ENCODE measurements at places on chromosomes 7 and 10.

DNA sequence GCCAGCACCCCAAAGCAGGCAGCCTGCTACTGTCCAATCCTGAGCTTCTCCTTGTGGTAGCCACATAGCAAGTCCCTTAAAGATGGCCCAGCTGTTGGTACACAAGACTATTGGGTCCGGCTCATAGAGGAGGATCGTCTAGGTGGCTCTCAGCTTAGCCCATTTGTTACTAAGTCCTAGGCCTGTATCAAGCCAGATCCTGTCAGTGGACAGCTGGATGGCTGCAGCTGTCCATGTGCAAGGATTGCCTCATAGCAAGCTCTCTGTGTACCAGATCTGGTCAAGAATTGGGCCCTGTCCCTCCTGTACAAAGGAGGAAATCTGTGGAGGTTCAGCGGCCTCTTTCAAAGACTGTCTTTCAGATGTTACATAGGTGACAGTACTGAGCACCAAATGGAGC, 12.2 kb upstream of the TMEM168 start:
- DNase-seq = no peak

- no peak for DNase-seq
Observed at GRCh38 chr10:30827531-30828120, 198.1 kb upstream of the LYZL2 start.

- no peak for DNase-seq
Observed at GRCh38 chr10:62234077-62234605, 34.5 kb downstream of the RTKN2 start.

GRCh38 chr7:138036135-138036534, 34.2 kb upstream of the CREB3L2 start:
- no peak for DNase-seq

DNA sequence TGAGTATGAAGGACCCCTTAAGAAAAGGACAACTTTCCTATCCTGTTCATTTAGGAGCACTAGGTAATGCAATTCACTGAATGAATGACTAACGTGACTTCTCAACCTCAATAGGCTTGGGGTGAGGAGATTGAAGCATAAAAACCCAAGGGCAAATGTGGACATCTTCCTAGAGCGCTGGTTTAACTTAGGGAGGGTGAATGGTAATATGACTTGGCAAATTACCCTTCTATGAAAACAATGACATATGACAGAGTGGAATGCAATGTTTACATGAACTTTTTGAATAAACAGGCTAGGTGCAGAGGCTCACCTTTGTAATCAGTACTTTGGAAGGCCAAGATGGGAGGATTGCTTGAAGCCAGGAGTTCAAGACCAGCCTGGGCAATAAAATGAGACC, 83.9 kb upstream of the ANK3 start:
- no peak for DNase-seq

DNA sequence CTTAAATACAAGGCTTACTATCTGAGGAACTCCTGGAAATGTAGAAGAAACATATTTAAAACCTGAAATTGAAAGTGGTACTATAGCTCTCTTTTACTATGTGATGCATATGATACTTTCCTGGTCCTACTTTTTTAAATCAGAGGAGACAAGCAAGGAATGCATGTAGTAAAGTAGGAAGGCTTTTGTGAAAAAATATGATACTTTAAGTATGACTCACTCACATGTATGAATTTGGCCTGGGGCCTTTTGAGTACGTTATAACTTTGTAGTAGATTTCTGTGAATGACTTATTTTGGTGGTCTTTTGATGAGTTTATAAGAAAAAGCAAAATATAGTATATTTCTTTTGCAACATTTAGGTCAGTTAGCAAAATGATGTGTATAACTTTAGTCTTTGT, 53.8 kb downstream of the TAX1BP1 start:
- DNase-seq = no peak

- no peak for DNase-seq
Observed at GRCh38 chr10:31170636-31171035, 139.0 kb upstream of the ZNF438 start.

DNA sequence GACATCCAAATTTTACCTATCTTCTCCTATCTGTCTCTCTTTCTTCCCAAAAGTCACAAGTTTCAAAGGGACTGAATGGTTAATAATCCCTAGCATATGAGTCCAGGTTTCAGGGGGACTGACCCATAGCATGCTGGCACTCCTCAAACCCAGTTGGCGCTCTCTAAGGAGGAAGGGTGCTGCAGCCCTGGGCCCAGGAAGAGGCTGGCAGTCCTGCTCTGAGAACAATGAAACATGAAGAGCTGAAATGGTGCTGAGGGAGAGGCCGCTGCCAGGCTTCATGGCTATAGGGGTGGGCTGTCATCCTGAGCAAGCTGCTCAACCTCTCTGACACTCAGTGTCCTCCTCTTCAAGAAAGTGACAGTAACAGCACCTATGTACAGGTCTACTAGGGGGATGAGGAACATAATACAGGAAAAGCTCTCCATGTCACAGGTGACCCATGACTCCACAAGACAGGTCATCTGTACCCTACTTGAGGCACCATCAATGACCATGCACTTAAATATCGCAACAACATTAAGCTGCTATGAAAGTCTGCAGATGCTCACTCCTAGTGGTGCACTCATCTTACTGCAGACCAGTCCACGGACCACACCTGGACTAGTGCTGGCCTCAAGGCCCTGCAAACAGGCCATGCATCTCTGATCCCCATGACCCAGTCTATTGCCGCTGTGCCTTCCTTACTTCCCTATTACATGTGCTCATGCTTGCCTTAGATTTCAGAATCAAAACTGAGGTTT, 17.0 kb downstream of the COBL start:
- peak; percentile 17 for DNase-seq

- DNase-seq = no peak
Observed at GRCh38 chr7:8390262-8390626, 43.2 kb upstream of the NXPH1 start.

GRCh38 chr7:5278766-5279165, 4.0 kb upstream of the SLC29A4 start:
- DNase-seq = no peak

DNA sequence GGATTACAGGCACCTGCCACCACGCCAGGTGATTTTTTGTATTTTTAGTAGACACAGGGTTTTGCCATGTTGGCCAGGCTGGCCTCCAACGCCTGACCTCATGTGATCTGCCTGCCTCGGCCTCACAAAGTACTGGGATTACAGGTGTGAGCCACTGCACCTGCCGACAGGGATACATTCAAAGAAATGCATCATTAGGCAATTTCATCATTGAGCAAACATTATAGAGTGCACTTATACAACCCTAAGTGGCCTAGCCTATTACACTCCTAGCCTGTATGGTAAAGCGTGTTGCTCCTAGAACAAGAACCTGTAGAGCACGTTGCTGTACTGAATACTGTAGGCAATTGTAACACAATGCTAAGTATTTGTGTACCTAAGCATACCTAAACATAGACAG, 350.3 kb downstream of the GALNT17 start:
- no peak for DNase-seq

DNA sequence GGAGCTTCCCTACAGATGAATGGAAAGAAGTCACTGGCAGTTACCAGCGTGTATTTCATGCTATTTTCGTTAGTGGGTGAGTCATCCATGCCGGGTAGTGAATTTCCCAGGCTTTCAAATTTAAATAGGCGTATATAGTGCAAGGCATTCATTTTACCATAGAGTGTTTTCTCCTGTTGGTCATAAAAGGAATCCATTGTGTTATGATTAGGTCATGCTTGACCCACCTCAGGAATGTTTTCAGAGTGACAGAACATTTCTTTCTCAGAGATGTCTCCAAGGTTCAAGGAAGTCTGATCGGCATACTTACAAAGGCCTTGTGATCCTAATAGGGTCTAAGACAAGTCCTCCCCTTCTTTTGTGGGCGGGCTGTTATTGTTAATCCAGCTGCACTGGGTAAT, 110.7 kb downstream of the AKR1D1 start:
- DNase-seq = no peak

DNA sequence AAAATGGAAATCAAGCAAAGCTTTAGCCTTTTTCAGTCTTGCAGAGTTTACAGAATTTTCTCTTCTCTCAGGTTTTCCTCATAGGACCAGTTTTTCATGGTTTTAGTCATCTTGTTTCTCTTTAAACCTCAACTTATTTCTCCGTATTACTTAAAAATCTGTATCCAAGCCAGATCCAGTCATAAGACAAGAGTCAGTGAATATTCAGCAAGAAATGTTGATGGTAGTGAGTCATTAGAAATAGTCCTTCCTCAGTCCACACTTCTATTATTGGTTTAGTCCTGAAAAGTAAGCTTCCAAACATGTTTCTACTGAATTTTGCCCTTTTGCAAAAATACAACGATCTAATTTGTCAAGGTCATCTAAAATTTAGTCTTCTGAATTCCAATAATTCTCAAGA, 107.0 kb downstream of the VIM start:
- no peak for DNase-seq

GRCh38 chr10:23067337-23067736, 28.0 kb upstream of the MSRB2 start:
- no peak for DNase-seq

- peak; percentile 74 for DNase-seq
Observed at GRCh38 chr7:106731187-106731586, 70.2 kb upstream of the CCDC71L start.

DNA sequence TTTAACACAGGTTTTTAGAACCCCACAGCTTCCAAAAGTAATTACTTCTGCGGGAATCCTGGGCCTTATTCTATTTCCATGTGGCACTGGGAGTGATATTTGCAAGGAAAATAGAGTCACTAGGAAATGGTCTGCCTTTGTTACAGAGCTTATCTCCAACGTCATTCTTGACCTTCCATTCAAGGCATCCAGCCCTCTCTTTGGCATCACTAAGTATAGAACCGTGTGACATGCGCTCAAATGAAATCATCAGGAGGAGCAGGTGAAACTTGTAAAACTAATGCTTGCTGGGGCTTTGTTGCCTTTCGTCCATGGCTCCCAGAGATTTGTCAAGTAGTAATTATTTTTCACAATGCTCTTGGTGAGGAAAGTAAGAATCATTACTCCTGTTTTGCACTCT, 73.4 kb downstream of the PAPSS2 start:
- no peak for DNase-seq

- DNase-seq = peak; percentile 59
Observed at GRCh38 chr7:106070567-106071254, 41.4 kb downstream of the SYPL1 start.

DNA sequence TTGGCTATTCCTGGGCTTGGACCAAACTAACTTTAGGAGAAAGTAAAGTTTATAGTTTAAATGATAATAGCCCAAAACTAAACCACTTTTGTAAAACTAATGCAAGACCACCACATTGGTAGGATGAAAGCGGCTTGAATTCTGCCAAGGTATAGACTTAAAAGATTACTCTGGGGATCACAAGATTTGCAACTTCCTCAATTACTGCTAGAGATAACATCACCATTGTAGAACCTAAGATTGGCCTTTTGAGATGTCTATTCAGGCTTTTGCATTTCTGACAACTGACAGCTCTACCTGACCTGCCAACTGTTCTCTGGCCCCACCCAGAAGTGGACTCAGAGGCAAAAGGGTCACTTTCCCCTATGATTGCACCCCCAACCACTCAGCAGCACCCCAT, 162.4 kb downstream of the TNS3 start:
- no peak for DNase-seq

GRCh38 chr7:33900501-33900900, 4.8 kb upstream of the BMPER start:
- no peak for DNase-seq

- DNase-seq = no peak
Observed at GRCh38 chr10:84360637-84361365, 32.4 kb downstream of the CCSER2 start.

- DNase-seq = peak; percentile 54
Observed at GRCh38 chr7:102974366-102975236, 61.8 kb downstream of the LRRC17 start.

DNA sequence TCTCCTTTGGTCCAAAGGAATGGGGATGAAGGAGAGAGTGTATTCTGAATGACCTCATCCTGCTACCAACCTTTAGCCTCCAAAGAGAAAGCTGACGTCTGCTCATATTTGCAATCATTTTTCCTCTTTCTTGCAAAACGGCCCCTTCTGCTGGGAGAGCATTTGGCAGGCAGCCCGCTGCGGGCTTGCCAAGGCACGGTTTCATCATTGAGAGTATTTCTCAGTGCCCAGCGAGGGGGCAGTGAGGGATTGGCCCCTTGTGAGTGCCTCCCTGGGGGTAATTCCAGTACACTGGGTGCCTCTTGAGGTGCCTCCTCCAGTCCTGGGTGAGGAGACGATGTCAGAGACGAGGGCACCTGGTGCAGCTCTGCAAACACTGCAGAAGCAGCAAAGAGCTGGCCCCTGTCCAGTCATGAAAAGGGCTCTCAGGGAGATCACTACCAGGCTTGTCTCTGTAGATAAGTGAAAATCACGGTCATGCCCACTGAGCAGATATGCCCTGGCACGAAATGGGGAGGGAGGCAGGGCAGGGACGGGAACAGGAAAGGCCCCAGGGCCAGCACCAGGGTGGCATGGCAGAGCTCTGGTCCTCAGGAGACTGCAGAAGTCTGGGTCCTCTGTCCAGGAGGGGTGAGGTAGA, 48.7 kb upstream of the SHH start:
- no peak for DNase-seq

DNA sequence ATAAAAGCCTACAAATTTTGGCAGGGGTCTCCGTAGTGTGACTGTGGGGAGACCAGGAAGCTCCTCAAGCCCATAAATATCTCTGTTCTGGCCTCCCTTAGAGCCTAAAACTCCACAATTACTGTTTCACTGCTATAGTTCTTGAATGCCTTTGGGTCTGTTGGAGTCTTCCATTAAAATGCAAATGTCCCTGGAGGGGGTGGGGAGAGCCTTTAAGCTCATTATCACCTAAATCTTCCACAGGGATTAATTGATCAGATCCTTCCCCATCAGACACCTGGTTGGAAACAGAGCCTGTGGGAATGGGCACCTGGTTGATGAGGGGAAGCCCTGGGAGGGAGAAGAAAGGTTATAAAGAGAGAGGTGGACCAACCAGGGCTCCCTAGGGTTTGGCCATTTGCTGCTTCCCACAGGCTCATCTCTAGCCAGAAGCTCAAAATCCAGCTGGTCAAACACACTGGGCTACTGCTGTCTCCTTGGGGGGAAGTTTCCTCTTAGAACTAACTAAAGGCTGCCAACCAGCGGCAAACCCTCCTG, 718.2 kb downstream of the LRMDA start:
- no peak for DNase-seq

GRCh38 chr7:158631574-158632195, 44.1 kb upstream of the PTPRN2 start:
- DNase-seq = no peak

- no peak for DNase-seq
Observed at GRCh38 chr10:18539335-18539734, 112.1 kb downstream of the NSUN6 start.

- DNase-seq = no peak
Observed at GRCh38 chr7:117690147-117690546, 183.1 kb downstream of the CTTNBP2 start.

GRCh38 chr7:119270644-119271043, 1002.3 kb upstream of the KCND2 start:
- DNase-seq = no peak

DNA sequence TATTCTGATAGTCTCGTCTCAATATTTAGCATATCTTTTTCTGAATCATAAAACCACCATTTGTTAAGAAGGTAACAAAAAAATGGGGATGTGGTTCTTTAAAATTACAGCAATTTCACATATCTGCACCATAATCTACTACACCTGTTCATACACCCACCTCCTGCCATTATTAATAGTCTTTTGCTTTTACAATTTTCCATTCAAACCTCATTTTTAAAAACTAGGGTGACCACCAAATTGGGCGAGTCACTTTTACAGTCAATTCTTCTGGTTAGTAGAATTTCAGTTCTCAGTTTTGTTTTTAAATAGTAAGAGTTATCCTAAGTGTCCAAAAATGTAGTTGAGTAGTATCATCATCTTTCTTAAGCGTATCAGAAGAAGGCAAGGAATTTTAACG, 48.4 kb upstream of the GSAP start:
- no peak for DNase-seq

Measured in NAMALWA (cell line).